Nucleus accumbens (tissue), 56 donors: ENCODE measurements at places on chromosomes 2 and 18.

GRCh38 chr2:72112401-72112800, 35.3 kb downstream of the CYP26B1 start:
- DNase-seq, result no peak

GRCh38 chr2:176562359-176563078, 293.3 kb downstream of the MTX2 start:
- DNase-seq, result no peak

GRCh38 chr2:223101340-223102039, 49.5 kb downstream of the KCNE4 start:
- DNase-seq, result no peak

GRCh38 chr2:117948615-117949014, 65.3 kb downstream of the CCDC93 start:
- no peak for DNase-seq

DNA sequence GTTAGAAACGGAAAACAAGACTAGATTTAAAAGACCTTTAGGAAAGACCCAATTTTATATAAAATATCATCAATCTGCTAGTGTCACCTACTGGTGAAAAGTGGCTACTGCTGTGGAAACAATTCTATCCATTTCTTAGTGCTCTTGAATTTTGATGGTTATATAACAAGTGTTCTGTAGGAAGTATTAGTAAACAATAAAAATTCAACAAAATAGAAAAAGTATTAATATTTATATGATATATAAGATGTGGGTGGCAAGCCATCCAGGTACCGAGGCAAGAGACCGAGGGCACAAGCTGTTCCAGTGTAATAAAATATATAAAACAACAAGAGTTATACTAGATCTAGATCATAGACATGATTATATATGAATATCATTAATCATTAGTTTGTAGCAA, 6.2 kb upstream of the TMEM87B start:
- no peak for DNase-seq

DNA sequence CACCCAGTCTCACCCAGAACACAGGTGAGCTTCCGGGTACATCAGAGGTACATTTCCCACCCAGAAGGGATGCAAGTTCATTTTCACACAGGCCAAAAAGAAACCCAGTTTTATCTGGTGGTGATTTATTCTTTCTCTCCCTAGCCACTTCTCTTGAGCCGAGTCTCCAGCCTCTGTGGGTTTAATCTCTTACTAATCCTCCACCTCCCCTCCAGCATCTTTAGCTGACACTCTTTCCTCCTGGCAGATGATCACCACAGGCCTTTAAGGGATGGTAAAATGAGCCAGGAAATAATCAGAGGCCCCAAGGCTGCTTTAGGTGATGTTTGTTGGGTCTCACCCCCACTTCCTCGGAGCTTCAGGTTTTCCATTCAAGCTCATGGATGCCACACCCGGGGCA, 145.7 kb upstream of the DLX2 start:
- DNase-seq, result no peak

DNA sequence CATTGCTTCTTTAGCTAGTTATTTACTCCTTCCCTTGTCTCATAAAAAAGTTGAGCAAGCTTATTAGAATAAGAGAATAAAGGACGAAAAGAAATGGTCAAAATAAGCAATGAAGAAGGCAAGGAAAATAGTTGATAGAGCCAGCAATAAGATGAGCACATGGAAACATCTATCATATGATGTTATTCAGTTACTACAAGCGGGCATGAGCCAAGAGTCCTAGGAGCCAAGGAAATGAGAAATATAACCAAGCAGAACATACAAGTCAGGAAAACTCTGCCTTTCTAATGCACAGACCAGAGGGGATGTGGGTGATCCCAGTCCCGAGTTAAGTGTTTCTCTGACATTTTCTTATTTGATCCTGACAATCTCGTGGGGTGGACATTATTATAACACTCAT, 33.9 kb downstream of the INO80C start:
- no peak for DNase-seq

GRCh38 chr2:60519231-60519863, 34.1 kb downstream of the BCL11A start:
- no peak for DNase-seq

DNA sequence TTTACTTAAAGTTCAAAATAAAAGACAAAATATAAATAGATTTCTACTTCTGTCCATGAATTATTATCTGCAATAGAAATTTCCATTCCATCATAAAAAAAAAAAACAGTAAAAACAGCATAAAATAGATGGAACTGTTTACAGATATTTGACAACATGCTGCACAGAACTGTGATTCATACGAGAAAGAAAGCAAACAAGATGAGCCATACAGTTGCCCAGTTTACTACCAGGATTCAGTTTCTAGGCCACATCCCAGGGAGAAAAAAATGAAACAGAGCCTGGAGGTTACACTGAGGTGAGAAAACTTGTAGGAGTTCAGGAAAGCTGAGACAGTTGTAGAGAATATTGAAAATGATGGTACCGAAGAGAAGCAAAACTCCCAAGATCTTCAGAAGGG, 1426.9 kb upstream of the ACVR2A start:
- no peak for DNase-seq

- DNase-seq, result no peak
These were observed 6.6 kb upstream of the CDH2 start for GRCh38 chr18:28183418-28184078.

DNA sequence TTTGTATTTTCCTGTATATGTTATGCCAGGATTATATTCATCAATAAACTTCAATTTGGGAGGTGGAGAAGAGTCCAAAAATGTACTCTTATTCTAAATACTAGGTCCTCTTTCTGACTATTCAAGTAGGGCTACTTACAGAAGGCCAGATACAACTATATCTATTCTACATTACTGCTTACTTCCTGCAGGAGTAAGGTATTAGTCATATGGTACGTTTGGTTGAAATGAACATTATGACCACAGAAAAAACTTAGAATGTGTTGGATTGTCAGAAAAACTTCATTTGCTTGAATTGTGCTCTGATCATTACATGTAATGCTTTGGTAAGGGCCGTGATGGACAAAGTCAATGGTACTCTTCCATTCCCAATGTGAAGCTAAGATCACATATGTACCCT, 35.0 kb downstream of the STAT4 start:
- no peak for DNase-seq

GRCh38 chr2:10911291-10912075, at the start of gene KCNF1:
Gene KCNF1 (plus strand): TSS chr2:10911934. CDS start chr2:10912427, 493 bp downstream.
- DNase-seq, result no peak
